ENCODE measurements at places on chromosomes 13 and 19. TPM values are rescaled to one million over a fixed set of nuclear protein-coding genes. Genes with fewer than 3 reads are reported as not detected.

DNA sequence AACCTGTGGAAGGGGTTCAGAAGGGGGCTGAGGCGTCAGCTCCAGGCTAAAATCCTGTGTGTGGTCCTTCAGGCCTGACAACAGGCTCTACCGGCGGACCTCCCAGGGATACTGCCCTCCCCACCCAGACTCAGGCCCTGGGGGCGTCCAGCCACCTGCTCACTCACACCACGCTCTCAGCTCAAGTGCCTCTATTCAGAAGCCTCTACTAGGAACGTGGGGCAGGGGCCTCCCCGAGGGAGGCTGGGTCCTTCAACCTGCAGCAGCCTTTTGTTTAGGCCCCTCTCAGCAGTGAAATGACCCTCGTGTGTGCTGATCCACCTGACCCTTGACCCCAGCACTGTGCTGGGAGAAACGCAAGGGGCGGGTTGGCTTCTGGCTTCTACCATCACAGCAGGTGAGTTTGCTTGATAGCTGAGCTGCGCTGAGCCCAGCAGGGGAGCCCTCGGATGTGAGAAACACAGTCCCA is 10.6 kb downstream of the PLPP2 start:
- no peak for DNase-seq

- peak; percentile 5 for DNase-seq
These were observed 460.3 kb upstream of the KLHL1 start for GRCh38 chr13:70568571-70568970.

The CABP5 gene
- polyA plus RNA-seq, result not detected

The RGL3 gene
- 1.7 TPM for polyA plus RNA-seq

The KLHL26 gene
- polyA plus RNA-seq, result 6.3 TPM
